ENCODE measurements at places on chromosomes 13 and 19.
A peak's percentile ranks its signal among the peaks of the same experiment; 100 is the strongest.

DNA sequence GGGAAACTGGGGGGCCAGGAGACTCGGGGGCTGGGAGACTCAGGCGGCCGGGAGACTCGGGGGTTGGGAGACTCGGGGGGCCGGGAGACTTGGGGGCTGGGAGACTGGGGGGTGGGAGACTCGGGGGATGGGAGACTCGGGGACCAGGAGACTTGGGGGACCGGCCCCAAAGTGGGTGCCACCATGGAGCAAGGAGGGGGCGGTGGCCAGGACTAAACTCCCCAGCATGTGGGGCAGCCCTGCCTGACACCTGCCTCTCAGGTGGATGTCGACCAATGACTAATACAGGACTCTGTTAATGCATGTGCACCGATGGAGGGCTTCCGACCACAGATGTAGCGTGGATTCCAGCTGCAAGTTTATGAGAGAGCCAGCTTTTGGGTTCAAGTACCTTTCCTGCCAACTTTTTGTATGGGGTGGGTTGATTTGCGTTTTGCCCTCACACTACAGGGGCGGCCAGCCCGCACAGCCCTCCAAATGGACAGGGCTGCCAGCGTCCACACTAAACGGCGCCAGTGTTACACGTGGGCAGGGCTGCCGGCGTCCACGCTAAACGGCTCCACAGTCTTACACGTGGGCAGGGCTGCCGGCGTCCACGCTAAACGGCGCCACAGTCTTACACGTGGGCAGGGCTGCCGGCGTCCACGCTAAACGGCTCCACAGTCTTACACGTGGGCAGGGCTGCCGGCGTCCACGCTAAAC is 62.2 kb downstream of the RASA3 start:
- DNase-seq, result no peak

- no peak for DNase-seq
These were observed 5.1 kb downstream of the USE1 start for GRCh38 chr19:17220207-17220758.

DNA sequence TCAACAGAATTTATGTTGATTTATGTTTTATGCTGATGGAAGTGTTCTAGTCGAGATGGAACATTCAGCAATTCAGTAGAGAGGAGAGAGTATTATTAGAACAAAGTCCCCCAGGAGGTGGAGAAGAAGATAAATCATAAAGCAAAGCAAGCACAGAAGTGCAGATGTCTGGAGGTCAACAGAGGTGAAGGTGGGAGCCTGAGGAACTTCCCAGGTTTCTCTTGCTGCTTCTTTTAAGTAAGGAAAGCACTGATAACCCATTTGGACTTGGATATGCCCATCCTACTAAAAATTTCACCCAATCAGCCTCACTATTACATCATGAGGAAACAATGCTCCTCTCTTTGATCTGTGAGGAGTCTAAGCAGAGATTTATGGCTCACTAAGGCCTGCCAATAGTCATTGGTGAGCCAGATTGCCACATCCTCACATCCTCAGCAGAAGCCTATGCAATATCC is 98.8 kb downstream of the EPSTI1 start:
- DNase-seq, result no peak

- DNase-seq, result peak; percentile 48
These were observed 58.0 kb upstream of the CYSLTR2 start for GRCh38 chr13:48595431-48596429.

- peak; percentile 33 for DNase-seq
These were observed 250.7 kb downstream of the DCT start for GRCh38 chr13:94228763-94229162.

Measured in right hindlimb (tissue), 1 donor.